Ovary (tissue), 10 donors: ENCODE measurements at places on chromosomes 2 and 18. TPM values are rescaled to one million over a fixed set of nuclear protein-coding genes. Genes with fewer than 3 reads are reported as not detected.

- DNase-seq, result no peak
These were observed 1.7 kb upstream of the COX5B start for GRCh38 chr2:97644023-97644717.

DNA sequence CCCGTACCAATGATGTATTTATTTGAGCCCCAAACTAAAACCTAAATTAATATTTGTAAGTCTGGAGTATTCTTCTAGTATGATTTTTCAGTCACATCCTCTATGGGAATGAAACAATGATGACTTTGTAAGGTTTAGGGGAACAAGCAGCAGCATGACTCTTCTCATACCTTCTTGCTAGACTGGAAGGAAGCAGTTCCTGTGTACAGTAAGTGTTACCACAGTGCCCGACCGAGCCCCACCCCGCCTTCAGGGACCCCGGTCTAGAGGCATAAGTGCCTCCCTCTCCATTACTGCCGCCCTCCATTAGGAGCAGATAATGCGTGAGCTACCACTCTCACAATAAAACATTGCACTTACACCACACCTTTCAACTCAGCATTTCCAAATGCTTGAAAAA is 599.3 kb downstream of the ARHGAP15 start:
- DNase-seq, result no peak

DNA sequence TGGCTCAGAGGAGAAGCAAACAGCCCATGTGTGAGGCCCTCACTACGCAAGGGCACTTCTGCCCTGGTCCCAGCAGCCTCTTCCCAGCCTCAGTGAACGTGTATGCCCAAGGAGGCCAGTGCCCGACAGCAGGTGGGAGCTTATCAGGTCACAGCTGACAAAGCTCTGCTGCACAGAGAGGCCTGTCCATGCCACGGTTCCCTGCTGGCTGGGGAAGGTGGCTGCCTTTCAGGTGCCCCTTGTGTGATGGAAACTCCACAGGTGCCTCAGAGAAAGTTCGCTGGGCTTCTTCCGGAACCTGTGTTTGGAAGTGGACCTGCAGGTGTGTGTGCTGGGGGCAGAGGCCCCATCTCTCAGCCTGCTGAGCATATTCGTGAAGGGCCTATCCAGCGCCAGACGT is 47.3 kb downstream of the EDAR start:
- no peak for DNase-seq

DNA sequence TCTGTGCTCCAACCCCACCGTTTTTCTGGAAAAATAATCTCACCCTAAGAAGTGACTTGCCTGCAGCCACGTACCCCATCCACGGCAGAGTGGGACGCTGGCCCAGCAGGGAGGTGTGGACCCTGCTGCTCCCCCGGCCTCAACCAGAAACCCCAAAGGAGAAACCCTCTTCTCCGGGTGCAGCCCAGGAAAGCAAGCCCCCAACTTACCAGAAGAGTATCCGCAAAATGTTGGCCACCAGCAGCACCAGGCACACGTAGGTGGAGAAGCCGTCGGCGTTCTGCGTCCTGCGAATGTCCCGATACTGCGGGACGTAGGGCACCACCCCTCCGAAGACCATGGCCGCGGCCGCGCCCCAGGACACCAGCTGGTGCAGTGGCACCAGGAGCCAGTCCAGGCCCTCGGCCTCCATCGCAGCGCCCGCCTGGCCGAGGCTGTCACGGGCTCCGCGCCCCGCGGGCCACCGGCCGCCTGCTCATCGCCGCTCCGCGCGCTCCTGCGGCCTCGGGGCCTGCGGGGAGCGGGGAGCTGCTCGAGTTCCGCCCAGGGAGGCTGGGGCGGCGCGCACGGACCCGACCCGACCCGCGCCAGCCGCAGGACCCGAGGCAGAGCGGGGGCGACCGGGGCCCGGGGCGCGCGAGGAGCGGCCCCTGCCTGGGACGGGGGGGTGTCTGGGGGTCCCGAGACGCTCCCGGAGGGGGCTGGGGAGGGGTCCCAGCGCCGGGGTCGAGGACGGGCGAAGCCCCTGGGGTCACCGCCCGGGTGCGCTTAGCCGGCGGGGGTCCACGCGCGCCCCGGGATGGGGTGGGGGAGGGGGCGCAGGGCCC is 725 bp downstream of the SLC66A2 start:
- DNase-seq, result no peak

The KCNE4 gene
- 11.1 TPM for total RNA-seq

DNA sequence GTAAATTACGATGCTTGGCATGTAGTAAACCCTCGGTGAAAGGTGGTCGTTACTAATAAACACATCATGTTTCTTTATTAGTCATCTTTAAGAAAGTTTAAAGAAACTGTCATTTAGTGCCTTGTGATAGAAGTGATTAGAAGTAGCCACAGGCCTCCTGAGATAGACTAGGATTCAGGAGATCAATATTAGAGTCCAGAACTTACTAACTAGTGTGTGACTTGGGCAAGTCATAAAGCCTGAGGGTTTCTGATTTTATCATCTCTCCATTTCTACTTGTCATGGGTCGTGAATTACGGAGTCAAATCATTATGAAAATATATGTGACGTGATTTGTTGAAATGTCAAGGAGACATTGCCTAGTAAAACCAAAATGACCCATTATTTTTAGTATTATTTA is 6.7 kb downstream of the RPE start:
- no peak for DNase-seq

DNA sequence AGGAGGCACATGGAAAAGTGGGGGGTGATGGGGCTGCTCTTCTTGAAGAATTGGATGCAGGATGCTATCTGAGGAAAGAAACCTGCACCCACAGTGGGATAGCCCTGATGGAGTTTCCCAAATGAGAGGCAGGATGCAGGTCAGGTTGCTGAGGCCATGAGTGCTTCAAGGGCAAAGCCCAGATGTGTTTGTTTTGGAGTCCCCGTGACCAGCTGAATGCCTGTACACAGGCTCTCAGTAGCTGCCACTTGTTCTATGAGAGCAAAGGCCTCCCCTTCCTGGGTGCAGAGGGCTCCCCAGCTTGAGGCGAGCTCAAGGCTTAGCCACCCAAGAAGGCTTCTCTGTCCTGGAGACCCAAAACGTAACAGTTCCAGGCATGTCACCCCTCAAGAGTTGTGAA is 192.7 kb downstream of the SEPTIN10 start:
- DNase-seq, result no peak

GRCh38 chr2:190213441-190214335 is 105.9 kb downstream of the HIBCH start:
- no peak for DNase-seq

The VWA3B gene
- total RNA-seq, result 2.9 TPM

The C2orf72 gene
- total RNA-seq, result not detected

DNA sequence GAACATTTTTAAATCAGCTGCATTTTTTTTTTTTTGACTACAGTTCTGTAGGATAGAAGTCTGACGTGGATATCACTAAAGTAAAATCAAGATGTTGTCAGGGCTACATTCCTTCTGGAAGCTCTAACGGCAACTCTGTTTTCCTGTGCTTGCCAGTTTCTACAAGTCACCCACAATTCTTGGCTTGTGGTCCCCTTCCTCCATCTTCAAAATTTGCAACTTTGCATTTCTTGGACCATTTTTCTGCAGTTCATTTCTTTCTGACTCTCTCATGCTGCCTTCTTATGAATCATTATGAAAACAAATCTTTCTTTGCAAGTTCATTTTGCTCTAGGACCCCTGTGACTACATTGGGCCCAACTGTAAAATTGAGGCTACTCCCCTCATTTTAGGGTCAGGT is 367.9 kb downstream of the DSC3 start:
- DNase-seq, result no peak

DNA sequence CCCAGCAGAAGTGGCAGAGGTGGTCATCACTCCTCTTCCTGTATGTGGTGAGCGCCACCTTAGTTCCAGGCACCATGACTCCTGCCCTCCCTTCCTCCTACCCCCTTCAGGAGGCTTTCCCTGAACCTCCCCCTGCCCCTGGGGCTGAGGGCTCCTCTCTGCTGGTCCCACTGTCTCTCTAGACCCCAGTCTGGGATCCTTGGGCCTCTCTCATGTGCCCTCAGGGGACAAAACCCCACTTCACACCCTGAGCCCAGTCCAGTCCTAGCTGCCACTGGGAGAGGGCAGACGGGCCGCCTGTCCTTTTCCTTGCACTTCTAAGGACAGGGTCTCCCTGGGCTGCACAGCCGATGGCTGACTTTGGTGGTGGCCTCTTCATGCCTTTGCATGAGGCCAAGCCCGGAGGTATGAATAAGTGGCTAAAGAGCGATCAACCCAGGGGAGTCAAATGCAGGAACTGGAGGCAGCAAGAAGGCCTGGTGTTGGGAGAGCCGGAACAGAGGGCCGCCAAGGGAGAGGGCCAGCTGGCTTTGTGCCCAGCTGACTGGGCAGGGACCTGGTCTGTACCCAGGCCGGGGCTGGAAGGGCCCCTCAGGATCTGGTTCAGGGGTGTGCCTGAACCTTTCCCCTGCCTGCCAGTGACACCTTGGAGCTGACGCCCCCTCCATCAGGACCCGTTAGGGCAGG is 29.5 kb downstream of the GLI2 start:
- DNase-seq, result peak; percentile 82

The ANKRD36C gene
- 34.0 TPM for total RNA-seq

The COX7A2L gene
- total RNA-seq, result 130 TPM

- DNase-seq, result no peak
These were observed 130.1 kb downstream of the RAB3GAP1 start for GRCh38 chr2:135182190-135182589.

GRCh38 chr2:234550056-234550455 is 53.2 kb upstream of the ARL4C start:
- DNase-seq, result no peak

DNA sequence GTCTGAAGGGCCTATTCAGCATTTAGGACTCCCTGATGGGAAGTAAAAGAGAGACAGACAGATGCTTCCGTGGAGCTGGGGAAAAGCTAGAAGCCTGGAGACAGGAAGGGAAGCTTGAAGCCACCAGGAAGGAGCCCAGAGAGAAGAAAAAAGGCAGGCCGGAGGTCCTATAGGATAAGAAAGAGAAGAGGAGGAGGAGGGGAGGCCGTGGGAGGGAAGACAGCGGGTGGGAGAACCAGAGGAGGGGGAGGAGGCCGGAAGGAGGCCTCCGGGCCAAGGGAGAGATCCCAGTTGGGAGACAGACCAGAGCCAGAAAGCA is 107.1 kb upstream of the PKDCC start:
- peak; percentile 68 for DNase-seq

DNA sequence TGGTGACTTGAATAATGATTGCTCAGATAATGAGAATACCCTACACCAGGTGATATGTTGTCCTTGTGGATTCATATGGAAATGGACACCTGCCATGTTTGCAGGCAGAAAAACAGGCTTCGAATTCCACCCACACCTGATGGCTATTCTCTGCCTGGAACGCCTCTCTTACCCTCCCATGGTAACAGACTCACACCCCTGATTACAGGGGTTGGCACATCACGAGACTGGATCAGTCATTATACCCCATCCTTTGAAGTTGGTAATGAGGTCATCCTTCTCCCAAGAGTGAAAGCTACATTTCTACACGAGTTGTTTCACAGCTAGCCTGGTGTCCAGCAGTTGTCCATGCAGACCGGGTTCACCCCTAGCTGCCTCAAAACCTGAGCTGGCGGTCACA is 71.4 kb upstream of the MBOAT2 start:
- DNase-seq, result no peak

DNA sequence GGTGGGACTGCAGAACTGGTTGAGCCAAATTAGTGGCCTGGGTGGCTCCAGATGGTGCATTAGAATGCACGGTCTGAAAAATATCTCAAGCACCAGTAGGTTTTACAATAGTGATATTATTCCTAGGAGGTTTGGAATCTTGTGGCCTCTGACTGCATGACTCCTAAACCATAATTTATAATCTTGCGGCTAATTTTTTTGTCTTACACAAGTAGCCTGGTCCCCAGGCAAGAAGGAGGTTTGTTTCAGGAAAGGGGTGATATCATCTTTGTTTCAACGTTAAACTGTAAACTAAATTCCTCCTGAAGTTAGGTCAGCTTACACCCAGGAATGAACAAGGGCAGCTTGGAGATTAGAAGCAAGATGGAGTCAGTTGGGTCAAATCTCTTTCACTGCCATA is 98.9 kb upstream of the ARL4C start:
- no peak for DNase-seq

The KCNS3 gene
- 1.2 TPM for total RNA-seq

- DNase-seq, result no peak
These were observed 274.8 kb upstream of the TRIB2 start for GRCh38 chr2:12441750-12442475.

The EPB41L3 gene
- 18.9 TPM for total RNA-seq

- no peak for DNase-seq
These were observed 318.8 kb upstream of the TMEFF2 start for GRCh38 chr2:192513575-192513974.

GRCh38 chr18:12092398-12093229 is 1.0 kb upstream of the ANKRD62 start:
- no peak for DNase-seq

- DNase-seq, result no peak
These were observed 50.5 kb upstream of the ST8SIA3 start for GRCh38 chr18:57301573-57302559.

The HOXD9 gene
- 9.7 TPM for total RNA-seq

- DNase-seq, result no peak
These were observed 6.3 kb downstream of the CFLAR start for GRCh38 chr2:201122276-201122675.

DNA sequence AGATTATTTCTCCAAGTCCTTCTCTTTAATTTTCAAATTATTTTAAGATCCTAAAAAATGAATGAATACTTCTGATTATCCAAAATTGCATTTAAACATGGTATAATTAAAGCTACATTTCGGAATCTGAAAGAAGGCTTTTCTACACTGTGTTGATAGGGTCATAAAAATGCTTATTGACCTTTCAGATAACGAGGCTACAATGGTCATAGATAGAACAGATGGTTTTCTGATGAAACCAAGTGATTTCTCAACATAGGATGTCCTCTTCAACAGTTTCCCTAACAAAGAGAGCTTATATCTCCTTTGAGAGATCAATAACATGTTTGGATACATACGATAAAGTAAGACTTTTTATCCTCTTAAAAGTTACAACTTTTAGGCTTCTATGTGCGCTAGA is 201.1 kb downstream of the PTH2R start:
- DNase-seq, result no peak

DNA sequence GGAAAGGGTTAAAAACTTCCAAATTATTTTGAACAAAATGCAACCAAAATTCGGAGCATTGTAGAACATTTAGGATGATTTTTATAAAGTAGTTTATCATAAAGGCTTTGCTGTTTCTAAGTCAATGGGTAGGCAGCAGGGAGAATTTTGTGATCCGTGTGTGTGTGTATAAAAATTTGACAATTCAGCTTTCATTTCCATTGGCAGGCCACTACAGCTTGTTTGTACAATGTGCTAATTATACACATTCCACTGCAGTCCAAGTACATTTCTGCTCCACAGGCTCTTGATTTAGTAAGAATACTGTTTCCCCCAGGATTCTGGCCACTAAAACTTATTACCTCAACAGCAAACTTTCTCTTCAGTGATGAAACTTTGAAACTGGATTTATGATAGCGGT is 71.8 kb upstream of the LTBP1 start:
- no peak for DNase-seq

DNA sequence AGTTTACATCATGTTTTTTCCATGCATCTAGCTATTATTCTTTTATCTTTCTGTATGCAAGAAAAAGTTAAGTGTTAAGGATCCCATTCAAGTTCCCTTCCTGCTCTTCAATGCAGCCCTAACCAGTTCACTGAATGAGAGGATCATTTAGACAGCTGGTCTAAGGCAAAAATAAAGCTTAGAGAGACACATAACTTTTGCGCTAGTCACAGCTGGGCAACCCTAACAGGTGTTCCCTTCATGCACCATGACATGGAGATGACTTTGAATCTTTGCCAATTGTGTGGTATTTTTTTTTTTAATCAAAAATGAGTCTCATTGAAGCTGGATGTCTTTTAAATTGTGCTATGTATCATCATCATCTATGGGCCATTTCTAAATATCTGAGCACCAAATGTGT is 393.8 kb upstream of the CYRIA start:
- no peak for DNase-seq

The NTSR2 gene
- total RNA-seq, result not detected

The NDUFB3 gene
- 40.8 TPM for total RNA-seq

The MALL gene
- 2.0 TPM for total RNA-seq
